Stimulated activated CD8-positive, alpha-beta memory T cell treated with anti-CD3 and anti-CD28 coated beads, Interleukin-15, amount 100 ng/mL, for 48 hours (primary cell): ENCODE measurements at places on chromosomes 13 and 19.

DNA sequence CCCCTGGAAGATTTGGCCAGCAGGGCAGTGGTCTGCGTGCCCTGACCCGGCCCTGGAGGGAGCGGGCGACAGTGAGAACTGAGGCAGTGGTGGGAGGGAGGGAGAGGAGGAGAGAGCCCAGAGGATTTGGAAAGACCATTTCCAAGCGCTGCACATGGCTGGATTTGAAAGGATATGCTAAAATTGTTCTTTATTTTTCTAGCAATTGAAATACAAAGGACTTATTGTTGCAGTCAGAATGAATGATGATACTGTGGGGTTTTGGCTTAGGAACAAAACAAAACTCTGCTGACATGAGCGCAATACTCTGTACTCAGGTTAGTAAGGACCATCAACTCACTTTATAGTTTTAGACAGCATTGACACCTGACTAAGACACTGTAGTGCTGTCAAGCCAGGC, 69.5 kb downstream of the TNFRSF19 start:
- no peak for DNase-seq

DNA sequence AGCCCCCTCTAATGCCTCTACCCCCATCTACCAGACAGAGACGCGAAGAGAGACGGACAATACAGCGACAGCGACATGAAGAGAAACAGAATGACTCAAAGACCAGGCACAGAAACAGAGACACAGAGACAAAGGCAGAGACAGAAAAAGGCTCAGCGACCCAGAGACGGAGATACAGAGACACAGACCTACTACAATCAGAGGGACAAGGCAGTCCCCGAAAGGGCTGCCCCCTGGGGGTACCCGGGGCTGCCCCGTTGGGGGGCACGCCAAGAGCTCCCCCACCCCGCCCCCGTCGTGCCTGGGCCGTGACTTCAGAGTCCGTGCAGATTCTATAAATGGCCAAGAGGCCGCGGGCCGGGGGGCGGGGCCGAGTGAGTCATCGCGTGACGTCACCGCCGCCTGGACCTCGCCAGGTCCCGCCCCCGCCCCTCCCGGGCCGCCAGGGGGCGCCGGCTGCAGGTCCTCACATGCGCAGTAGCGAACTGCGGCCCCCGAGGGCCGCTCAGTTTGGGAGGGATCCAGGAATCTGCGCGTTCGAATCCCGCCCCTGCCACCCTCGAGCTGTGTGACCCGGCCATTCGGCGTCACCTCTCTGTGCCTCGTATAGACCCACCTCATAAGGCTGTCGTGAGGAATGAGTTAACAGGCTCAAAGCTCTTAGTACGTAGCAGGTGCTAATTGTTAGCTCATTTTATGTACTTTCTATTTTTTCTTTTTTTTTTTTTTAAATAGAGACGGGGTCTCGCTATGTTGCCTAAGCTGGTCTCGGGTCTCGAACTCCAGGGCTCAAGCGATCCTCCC, 2.7 kb upstream of the CNN1 start:
- DNase-seq, result peak; percentile 83

GRCh38 chr13:103277959-103278694, 211.9 kb upstream of the SLC10A2 start:
- DNase-seq, result no peak

GRCh38 chr13:48012668-48013067, 11.6 kb upstream of the SUCLA2 start:
- DNase-seq, result no peak

GRCh38 chr13:67063036-67063435, 167.1 kb downstream of the PCDH9 start:
- no peak for DNase-seq

DNA sequence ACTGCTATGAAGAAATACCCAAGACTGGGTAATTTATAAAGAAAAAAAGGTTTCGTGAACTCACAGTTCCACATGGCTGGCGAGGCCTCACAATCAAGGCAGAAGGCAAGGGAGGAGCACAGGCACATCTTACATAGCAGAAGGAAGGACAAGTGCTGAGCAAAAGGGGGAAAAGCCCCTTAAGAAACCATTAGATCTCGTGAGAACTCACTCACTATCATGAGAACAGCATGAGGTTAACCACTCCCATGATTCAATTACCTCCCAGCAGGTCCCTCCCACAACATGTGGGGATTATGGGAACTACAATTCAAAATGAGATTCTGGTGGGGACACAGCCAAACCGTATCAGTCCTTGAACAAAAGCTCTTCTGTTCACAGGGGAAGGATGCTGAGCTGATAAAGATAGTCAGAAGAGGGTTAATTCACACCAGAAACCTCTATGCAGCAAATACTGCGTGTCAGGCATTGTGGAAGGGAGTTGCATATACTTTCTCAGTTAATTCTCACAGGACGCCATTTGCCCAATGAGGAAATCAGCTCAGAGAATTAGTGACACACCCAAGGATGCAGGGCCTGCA, 246.2 kb downstream of the FOXO1 start:
- DNase-seq, result no peak

GRCh38 chr19:4130744-4131438, 7.0 kb upstream of the MAP2K2 start:
- DNase-seq, result no peak

GRCh38 chr13:111449041-111449440, 128.6 kb downstream of the TEX29 start:
- DNase-seq, result no peak

GRCh38 chr19:31913103-31913661, 432.2 kb upstream of the ZNF507 start:
- no peak for DNase-seq

DNA sequence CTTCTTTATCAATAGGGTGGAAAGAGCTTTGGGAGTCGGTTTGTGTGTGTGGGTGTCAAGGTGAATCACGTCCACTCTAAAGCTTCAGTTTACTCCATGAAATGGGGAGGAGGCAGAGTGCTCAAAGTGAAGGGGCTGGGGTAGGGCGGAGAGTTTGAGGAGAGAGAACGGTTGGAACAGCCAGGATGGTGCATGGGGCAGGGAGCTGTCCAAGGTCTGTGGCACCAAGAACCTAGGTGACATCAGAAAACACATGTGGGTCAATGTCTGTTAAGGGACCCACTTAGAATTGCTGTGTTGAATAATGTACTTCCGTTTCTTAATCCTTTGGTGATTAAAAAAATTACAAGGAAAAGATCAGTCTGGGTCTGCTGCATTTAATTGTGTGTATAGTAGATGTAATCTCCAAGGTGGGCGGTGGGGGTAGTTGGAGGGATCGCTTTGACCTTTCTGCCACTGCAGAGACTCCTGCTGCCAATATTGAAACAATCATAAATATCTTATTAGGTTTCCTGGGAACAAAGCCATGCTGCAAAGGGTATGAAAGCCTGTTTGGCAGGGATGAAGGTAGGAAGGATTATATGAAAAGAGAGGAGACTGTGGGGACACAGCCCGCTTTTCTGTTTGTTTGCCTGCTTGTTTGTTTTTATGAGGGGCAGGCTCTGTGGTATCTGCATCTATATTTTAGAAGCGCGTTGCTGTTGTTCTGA, 122.3 kb downstream of the ATP8A2 start:
- DNase-seq, result no peak

GRCh38 chr19:623974-624373, 9.4 kb downstream of the POLRMT start:
- no peak for DNase-seq

- no peak for DNase-seq
Measured at GRCh38 chr13:102702965-102703725, 8.3 kb upstream of the METTL21C start.

GRCh38 chr13:51764184-51765141, 39.5 kb downstream of the DHRS12 start:
- DNase-seq, result peak; percentile 62

GRCh38 chr13:57996717-57997116, 365.2 kb downstream of the PCDH17 start:
- no peak for DNase-seq

DNA sequence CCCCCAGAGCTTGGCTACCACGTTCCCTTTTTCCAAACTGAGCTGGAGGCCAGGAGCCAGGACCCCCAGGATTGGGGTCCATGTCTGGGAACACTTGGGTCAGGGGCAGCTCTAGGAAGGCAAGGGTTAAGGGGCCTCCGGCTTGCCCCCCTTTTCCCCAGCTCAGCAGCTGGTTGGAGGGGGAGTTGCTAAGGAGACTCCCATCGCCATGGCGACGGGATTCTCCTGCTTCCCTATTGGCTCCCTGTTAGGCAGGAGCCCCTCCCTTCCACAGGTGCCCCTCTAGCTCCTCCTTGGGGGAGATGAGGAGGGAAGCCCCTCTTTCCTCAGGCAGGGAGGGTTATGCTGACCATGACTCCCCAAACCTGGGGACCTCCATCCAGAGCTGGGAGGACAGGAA, 33.9 kb downstream of the PDE4A start:
- no peak for DNase-seq

GRCh38 chr19:3748965-3749364, 12.5 kb downstream of the APBA3 start:
- DNase-seq, result no peak

GRCh38 chr13:101955764-101956163, 446.1 kb downstream of the FGF14 start:
- DNase-seq, result no peak

DNA sequence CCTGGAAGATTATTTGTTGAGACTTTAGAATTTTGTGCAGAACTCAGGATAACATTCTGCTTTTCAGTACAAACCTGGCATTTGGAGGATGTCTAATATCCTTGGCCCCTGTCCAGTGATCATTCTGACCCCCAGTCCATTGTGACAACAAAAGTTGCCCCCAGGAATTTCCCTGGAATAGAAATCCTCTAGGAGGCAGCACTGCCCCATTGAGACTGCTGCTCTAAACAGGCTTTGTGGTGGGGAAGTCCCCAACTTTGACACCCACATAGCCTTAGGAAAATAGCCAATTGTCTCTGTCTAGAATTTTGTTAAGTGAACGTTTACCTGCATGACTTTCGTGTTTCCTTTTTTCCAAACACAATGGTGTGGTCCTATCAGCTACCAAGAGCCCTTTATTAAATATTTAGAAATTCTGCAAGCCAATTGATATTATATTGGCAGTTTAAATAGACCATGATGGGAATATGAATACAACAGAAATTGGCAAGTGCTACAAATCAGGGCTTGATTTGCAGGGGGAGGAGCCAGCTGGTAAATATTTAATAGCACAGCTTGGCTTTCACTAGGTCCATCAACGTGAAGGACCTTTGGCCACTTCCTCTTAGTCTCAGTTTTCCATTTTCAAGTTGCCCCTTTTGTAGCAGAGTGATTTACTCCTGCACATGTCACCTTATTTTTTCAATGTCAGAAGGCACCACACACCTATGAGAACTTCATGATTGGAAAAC, 451.7 kb downstream of the EFNB2 start:
- no peak for DNase-seq

DNA sequence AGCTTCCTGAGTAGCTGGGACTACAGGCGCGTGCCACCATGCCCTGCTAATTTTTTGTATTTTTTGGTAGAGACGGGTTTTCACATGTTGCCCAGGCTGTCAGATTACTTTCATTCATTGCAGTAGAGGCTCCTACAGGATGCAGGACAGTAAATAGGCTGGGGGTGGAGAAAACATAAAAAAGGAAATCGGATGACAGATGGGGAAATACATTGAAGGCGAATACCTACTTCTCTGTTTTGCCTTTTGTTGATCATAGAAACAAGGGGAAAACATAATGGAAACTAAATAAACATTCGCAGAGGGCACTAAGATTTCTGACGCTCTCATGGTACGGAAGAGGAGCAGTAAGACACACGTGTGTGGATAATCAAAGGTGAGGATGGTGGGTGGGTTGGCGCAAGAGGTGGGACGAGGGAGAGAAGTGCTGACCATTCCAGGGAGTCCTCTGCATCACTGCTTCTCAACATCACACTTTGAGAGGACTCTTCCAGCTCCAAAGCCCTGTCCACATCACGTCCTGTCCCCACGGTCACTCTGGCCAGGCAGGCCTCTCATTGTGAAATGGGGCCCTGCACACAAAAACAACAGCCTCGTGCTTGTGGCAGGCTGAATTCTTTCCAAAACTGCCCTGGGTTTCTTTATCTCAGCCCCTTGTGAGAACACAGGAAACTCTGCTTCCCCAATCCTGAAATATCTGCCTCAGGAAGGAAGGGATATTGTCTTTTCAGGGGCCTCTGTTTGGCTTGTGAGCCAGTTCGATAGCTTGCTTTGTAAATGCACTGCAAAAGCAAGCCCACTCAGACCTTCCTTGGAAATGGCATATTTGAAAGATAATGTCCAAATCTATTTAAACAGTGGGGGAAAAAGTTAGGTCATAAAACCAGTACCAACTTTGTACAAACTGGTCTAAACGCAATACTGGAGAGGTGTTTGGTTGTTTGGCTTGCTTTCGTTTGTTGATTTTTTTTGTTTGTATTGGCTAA, 188.5 kb downstream of the FOXO1 start:
- no peak for DNase-seq

DNA sequence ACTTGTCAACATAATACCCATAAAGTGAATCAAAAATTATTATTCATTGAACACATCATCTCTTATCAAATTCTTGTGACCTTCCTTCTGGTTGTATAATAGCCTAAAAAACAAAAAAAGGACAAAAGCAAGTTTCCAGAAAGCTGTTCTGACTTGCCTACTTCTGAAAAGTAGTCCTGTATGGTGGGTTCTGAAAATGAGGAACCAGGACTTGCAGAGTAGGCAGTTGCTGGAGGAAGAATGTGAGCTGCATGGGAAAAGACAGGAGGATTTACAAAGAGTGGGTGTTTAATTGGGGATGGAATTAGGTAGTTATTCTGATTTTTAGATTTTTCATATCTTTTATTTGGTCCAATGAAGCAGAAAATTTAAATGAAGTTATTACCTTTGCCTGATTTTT, 56.7 kb downstream of the RCBTB2 start:
- no peak for DNase-seq

- no peak for DNase-seq
Measured at GRCh38 chr19:16581145-16581970, 9.1 kb upstream of the SLC35E1 start.

GRCh38 chr13:85896516-85897450, 97.6 kb upstream of the SLITRK6 start:
- no peak for DNase-seq

DNA sequence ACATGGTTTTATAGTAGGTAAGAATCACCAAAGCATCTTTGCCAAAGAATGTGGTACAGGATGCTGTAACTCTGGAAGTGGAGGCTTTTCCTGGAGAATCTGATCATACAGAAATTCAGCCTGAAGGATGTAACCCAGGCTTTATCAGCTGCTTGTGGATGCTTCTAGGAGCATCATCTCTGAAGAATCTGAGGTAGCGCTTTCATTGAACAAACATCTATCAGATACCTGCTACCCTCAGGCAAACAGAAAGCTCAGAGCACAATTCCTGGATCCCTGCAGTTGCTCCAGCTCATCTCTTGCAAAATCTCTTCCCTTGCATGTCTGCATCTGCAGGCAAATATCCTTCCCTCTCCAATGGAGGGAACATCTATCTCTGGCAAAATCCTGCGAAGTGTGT, 9.3 kb downstream of the FAM124A start:
- no peak for DNase-seq

GRCh38 chr13:99435116-99435515, 66.2 kb upstream of the TM9SF2 start:
- DNase-seq, result no peak
